ENCODE measurements at places on chromosomes 11 and 22.

DNA sequence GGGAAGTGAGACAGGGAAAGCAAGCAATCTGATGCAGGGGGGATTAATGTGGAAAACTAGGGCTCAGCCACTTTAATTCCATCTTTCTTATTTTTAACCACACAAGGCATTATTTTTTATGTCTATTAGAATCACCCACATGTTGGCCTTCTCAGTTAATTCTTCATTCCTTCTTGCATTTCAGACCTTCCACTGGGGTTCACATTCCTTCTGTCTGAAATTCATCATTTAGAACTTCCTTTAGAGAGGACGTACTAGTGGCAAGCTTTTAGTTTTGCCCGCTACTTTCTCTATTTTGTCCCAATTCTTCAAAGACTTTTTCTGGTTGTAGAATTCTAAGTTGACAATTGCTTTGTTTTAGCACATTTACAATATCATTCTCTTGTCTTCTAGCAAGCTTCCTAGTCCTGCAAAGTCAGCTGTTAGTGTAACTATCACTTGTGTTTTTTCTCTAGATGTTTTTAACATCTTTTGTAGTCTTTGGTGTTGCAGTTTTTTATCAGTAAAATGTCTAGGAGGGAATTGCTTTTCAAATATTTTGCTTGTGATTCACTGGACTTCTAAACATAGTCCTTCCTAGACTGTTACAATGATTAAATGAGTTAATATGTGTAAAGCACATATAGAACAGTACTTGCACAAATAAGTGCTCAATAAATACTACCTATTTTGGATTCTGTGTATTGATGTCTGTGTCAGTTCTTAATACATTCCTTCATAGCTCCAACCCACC is 5.5 kb upstream of the NNMT start:
- DNase-seq = no peak

DNA sequence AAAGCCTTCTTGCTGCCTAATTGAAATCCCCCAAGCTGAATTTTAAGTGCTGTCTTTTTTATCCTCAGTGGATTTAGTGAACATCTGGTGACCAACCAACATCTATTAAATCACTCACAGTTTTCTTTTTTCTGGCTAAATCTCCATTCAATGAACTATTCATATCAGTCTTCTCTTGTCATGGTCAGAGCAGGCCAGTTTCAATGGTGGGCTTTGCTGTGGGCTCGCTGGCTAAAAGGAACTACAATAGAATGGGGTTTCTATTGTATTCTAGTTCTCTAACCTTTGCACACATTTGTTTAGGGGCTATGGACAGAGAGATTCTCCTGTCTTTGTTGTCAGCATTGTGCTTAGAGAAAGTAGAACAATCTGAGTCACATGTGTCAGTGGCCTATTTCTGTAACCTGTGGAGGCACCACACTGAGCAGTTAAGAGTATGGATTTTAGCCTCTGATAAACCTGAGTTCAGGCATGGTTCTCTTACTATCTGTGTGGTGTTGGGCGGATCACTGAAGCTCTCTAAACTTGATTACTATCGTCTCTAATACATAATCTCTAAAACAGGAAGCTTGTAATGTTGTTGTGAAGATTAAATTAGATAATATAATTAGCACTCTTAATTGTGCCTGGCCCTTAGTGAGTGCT is 94.2 kb upstream of the CADM1 start:
- DNase-seq = no peak

DNA sequence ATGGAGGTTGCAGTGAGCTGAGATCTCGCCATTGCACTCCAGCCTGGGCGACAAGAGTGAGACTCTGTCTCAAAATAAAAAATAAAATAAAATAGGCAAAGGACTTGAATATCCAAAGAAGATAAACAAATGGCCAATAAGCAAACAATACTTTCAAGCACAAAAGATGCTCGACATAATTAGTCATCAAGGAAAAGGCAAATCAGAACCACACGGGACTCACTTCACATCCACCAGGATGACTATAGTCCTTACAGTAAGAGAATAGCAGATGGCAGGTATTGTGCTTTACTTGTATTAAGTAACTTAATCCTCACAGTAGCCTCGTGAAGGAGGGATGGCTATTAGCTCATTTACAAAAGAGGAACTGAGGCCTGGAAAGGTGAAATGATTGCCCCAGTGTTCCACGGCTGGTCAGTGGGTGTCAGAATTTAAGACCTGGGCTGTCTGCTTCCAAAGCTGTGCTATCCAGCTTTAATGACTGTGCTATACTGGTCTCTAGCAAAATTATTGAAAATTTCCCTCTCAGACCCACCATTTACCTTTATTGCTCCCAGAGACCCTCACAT is 40.2 kb upstream of the RBFOX2 start:
- no peak for DNase-seq

DNA sequence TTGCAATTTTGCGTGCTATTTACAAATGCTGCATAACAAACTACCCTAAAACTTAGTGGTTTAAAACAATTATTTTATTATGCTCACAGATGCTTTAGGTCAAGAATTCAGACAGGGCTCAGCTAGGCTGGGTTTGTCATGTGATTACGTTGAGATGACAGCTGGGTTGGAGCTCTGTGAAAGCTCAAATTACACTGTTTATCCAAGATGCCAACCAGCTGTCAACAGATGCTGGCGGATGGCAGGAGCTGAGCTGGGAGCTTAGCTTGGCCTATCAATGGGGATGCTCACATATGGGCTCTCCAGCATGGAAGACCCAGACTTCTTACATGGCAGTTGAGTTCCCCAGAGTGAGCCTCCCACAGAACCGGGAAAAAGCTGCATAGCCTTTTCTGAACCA is 62.7 kb downstream of the STK33 start:
- DNase-seq = no peak

GRCh38 chr22:17969701-17970113 is 54.7 kb downstream of the MICAL3 start:
- no peak for DNase-seq

- no peak for DNase-seq
These were observed 8.6 kb downstream of the OAF start for GRCh38 chr11:120219232-120219937.

- no peak for DNase-seq
These were observed 27.0 kb downstream of the MS4A6A start for GRCh38 chr11:60155931-60156330.

DNA sequence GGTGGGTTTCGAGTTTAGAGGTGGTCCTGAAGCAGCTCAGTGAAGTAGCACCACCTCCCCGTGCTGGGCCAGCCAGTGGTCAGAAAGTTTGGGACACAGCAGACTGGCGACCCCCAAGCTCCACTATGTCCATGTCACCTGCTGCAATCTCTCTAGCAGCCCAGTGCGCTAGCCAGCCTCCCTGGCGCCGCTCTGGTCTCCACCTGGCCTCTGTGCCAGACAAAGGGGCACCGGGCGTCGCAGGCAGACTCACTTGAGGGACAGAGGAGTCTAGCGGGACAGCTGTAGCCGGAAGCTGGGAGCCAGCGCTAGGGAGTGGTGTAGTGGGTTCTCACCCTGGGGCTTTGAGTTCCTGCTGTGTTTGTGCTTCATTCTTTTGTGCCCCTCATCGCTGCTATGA is 25.5 kb downstream of the MYBPC3 start:
- DNase-seq = no peak

- DNase-seq = no peak
These were observed 4.3 kb upstream of the SBF2 start for GRCh38 chr11:10298342-10298741.

DNA sequence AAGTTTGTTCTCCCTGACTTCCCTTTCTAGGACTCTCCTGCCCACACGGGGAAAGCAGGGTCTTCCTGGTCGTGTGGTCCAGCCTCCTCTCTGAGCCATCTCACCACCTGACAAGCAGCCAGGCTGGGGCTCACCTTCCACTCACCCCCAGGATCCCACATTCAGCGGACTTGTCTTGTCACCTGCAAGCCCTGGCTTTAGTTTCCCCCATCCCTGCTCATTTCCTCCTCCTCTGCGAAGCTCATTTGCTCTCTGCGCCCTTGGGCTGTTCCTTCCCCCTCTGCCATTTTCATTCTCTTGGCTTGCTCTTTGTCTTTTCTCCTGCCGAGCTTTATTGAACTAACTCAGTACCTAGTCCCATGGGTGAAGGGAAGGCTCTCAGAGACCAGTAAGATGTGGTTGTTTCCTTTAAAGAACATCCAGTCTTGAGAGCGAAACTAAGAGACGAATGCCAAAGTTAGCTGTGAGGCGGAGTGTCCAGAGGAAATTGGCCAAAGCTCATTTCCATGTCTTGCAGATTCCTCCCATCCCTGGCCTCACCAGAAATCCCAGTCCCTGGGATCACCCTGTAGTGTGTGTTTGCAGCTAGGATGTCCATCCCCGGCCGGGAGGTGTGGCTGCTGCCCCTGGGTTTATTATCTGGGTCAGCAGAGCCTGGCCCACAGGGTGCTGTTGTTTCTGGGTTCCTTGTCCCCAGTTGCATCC is 2.0 kb downstream of the ST14 start:
- no peak for DNase-seq

- DNase-seq = no peak
These were observed 25.8 kb downstream of the DDIAS start for GRCh38 chr11:82927264-82927880.

DNA sequence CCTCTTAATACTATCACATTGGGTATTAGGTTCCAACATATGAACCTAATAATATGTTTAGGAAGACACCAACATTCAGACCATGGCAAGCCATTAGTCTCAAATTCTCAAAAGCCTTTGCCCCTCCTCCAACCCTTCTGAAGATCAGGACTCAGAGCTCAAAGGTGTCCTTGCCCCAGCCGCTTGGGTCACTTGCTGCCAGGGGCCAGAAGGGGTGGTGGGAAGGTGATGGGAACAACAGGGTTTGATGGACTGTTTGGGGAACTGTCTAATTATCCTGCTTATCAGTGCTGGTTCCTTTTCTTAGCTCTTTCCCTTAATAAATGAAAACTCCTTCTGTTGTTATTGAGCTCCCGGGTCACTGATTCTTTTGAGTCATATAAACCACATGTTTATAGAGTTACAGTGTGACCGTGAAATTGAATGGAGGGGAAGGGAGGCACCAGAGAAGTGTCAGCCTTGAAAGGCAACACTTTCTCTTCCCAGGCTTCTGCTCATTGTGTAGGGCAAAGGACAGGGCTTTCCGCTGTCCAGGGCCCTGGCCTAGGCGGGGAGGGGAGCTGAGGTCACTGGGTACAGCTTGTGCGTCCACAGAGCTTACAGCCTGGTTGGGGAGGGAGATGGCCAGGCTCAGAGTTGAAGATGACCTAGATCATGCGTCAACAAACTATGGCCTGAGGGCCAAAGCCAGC is 105.1 kb downstream of the FBXO7 start:
- no peak for DNase-seq

DNA sequence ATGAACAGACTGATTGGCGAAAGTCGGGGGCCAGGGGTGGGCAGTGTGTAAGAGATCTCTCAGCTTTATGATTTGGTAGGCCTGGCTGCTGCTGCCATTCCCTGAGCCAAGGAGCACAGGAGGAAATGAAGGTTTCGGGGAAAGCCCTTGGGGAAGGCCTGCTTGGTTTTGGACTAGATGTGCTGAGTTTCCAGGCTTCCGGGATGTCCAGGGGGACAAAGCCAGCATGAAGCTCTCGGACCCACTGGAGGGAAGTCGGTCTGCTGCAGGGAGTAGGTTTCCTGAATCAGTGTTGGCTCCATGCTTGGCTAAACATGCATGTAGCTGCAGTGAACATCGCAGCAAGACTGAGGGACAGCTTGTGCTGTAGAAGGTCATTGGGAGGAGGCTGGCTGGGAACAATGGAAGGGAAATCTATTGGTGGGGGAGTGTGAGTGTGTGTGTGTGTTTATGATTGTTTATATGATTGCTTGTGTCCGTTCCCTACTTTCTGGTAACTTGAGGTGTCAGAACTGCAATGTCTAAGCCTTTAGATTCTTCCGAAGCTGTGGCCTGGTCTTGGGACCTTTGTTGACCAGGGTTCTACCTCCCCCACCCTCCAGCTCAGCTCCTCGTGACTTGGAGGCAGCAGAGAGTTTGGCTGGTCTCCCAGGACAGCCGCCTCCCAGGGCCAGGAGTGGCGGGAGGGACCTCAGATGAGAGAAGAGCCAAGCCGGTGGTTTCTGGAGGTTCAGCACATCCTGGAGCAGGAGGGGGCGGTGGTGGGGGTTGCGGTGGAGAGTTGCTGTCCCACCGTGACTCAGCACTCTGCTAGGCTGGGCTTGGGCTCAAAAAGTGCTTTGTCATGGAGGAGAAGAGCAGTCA is 4.0 kb upstream of the FTH1 start:
- DNase-seq = no peak

DNA sequence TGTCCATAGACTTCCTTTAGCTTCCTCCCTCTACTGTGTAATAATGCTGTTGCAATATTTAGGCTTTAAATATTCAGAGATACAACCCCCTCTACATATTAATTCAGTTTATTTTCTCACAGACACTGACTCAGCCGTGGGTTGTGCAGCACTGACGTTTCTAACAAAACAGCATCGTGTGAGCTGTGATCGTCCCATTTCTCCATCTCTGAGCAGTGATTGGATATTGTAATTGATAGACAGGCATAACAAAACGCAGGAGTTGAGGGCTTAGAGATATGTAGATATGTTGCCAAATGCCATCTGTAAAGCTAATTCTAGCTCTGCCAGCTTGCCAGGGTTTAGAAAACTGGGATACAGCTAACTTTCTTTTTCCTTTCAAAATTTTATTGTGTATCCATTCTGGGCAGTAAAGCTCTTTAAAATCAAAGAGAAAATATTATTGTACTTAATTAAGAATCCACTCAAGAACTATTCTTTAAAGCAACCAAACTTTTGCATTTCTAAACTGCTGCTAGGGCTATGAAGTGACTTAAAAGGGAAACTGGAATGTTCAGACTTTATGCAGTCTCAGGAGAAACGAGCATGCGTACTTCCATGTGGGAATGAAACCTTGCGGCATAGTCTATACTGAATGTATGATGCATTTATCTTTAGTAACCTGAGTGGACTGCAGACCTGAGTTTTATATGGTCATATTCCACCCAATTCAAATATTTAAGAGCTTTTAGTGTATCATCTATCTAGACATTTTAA is 22.7 kb downstream of the BTBD10 start:
- no peak for DNase-seq

- peak; percentile 13 for DNase-seq
These were observed 389 bp downstream of the MICALL1 start for GRCh38 chr22:37906364-37907008.

DNA sequence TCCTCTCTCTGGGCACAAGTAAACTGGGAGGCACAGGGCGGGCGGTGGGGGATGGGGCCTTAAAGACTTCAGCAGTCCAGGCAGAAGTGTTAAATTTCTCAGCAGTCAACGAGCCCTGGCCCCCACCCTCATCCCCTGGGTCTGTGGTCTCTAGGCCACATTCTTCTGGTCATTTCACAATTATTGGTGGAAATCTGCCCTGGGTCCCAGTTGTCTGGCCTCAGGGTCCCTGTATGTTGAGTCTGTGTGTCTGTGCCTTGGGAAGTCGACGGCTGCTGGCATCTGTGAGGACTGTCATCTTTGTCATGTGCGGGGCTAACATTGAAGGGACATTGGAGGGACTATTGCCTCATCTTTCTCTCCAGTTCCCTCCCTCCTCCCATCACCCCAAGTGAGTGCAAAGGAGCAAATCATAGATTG is 1.7 kb downstream of the TSPAN18 start:
- DNase-seq = no peak

GRCh38 chr11:15347969-15348734 is 233.4 kb downstream of the INSC start:
- DNase-seq = no peak

GRCh38 chr11:64826578-64827450 is 16.5 kb upstream of the MEN1 start:
- no peak for DNase-seq
